Astrocyte (in vitro differentiated cells and primary cell): ENCODE measurements at places on chromosomes 4 and X.

DNA sequence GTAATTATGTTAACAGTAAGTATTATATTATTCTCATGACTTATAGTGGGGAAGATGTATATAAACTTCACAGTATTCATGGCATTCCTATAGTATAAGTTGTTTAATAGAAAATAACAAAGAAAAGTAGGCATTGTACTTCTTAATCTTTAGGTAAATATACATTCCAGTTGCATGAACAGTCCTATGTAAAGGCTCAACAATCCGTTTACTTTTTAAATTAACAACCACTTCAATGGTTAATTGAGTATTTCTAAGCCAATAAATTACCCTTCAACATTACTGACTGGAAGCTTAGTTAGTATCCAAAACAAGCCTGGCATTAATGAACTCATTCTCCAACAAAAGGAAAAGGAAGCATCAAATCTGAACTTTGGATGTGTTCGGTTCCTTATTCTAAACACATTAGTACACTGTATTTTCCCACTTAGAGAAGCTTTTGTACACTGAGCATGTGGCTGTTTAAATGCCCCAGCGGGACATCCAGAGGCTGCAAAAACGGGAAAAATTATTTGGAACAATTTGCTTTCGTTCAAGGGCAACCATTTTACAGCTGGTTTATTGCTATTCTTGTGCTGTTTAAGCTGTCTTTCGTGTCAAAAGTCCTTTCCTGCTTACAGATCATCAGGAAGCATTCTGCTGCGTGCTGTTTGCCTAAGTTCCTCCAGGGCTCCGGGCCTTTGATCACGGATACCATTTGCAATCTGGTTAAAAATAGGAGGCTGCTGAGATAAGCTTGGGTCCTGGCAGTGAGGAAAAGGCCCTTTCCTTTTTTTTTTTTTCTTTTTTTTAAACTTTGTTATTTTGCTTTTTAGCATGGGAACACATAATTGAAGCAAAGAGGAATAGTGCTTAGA, 460.3 kb downstream of the SPRY1 start:
- DNase-seq: peak; percentile 40

DNA sequence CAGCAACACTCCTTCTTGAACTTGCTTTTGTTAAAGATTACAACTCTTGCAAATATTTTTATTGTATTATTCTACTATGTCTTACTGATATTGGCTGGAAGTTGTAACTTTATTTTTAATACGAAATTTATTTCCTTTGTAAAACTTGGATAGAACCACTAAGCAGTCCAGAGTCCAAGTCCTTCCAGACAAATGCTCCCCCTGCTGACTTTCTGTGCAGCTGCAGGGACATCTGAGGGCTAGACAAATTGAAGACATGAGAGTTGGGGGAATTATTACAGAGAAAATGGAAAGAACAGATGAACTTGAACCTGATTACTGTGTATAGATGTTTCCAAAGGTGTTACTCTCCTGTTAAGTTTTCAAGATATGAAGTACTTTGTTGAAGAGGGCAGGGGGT, 238.8 kb downstream of the GRIA3 start:
- no peak for DNase-seq

DNA sequence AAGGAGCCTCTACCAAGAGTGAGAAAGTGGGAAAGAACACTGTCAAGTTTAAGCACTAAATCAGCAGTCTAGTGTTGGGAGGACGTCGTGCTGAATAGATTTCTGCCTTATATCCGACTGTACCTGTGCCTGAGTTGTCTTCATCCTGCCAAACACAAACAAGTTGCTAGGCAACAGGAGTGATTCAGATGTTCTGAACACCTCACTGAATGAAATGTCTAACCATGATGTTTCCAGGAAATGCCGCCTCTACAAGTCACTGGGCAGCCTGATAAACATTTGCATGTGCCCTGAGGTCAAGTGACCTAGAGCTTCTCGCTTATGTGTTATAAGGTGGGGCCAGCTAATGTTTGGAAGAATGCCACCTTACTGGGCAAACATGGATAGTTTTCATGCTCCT, 37.9 kb downstream of the SGMS2 start:
- DNase-seq: peak; percentile 55

GRCh38 chr4:140866492-140867005, 110.4 kb upstream of the TBC1D9 start:
- DNase-seq: peak; percentile 18

- DNase-seq: no peak
Measured at GRCh38 chr4:62320612-62321011, 1120.5 kb downstream of the ADGRL3 start.

DNA sequence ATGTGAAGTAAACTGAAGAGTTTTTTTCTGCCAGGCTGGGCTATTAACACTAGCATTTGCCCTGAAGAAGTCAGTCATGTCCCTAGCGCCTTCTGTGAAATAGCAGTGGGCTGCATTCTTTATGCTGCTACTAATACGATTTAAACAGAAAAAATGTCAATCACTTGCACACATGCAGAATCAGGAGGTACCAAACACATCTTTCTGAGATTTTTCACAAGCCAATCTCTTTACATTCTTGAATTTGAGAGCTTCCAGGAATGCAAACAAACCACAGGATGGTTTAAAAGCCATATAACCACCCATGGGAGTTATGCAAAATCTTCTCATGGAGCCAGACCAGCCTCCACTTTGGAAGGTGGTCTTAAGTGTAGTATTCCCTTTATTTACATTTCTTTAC, 220.1 kb downstream of the IQCM start:
- peak; percentile 55 for DNase-seq

GRCh38 chr4:141759796-141760425, 123.5 kb downstream of the IL15 start:
- DNase-seq: peak; percentile 91

- DNase-seq: peak; percentile 39
Measured at GRCh38 chrX:152245213-152245612, 106.8 kb upstream of the MAGEA10 start.

DNA sequence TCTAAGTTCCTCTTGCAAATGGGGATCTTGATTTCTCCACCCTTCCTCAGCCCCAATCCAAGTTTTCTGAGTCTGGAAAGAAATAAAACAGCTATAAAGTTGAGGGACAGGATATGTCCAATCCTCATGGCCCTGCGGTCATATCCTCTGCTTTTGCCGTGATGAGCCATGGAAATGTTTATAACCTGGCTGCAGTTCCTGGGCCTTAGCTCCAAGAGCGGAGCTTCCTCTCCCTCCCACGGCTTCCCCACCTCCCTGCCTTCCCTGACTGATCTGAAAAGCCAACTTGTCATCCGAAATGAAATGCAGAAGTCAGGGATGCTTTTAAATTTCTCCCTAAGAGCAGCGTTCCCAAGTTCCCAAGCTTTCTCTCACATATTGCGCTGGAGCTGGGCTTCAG, 221.5 kb upstream of the SFRP2 start:
- DNase-seq: no peak

GRCh38 chr4:81505726-81506125, 34.0 kb upstream of the RASGEF1B start:
- no peak for DNase-seq

DNA sequence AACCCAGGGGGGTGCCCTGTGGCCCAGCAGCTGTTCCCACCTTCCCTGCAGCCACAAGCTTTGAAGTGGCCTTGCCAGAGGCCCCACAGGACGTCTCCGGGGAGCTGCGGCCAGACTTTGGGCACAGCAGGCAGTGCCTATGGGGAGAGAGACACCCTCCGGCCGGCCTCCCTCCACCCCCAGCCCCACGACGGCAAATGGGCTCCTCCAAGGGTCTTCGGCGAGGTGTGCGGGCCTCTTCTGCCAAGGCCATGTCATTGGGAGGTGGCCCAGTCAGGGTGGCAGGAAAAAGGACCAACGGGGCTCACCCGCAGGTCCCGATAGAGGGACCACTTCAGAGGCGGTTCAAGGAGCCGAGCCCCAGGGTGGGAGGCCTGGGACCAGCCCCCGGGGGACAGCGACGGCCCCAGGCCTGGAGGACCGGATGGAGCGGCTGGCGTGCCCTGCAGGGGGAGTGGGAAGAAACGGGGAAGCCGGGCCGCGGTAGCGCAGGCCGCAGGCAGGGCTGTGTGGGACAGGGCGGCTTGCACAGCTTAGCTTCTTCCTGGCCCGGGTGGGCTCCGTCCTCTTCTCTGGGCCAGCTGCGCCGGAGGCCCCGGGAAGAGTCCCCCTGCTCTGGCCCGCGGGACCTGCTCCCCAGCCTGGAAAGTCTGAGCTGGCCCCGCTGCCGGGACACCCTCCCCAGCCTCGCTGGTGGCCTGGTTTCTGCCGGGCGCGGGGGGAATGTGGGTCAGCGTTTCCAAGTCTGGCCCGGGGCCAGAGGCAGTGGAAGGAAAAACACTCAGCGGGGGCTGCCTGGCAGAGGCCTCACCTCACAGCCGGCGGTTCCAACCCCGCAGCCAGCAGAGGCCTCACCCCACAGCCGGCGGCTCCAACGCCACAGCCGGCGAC, 21.9 kb upstream of the SPON2 start:
- DNase-seq: no peak

- DNase-seq: peak; percentile 79
Measured at GRCh38 chr4:177400030-177400429, 42.2 kb downstream of the AGA start.

GRCh38 chr4:3462321-3462789, 751 bp upstream of the DOK7 start:
- DNase-seq: no peak

DNA sequence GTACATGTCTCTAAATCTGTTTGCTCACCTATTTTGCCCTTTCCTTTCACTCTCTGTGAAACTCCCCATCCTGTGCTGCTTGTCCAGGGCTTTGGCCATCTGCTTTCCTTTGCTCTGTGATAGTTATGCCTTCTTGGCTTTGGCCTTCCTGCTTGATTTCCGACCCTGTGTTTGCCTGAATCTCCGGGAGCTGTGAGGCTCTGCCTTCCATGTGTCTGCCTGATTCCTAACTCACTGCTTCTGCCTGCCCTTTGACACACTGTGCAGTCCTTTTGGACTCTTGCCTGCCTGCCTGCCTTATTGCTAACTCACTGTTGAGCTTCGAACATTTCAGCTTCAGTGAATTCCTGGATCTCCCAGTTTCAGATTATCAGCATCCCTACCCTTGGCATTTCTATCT, 143.1 kb downstream of the C4orf33 start:
- no peak for DNase-seq

DNA sequence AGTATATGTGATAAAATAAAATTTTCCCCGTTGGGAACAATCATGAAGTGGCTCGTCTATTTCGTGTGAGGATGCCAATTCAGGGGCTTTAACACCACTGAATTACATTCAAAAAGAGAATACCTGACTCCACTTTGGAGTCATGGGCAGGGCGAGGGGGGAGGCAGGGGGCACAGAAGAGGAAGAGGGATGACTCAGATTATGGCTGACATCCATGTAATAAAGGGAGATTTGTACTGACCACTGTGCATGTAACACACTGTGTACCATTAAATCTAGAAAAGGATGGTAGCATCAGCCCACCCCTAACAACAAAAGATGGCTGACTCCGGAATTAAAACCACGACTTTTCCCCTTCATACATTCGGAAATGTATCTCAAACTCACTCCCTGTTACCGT, 1.3 kb downstream of the SLC9A7 start:
- no peak for DNase-seq

- DNase-seq: peak; percentile 36
Measured at GRCh38 chr4:176539785-176540175, 220.0 kb downstream of the SPCS3 start.

- no peak for DNase-seq
Measured at GRCh38 chr4:161892951-161893350, 270.8 kb downstream of the FSTL5 start.

DNA sequence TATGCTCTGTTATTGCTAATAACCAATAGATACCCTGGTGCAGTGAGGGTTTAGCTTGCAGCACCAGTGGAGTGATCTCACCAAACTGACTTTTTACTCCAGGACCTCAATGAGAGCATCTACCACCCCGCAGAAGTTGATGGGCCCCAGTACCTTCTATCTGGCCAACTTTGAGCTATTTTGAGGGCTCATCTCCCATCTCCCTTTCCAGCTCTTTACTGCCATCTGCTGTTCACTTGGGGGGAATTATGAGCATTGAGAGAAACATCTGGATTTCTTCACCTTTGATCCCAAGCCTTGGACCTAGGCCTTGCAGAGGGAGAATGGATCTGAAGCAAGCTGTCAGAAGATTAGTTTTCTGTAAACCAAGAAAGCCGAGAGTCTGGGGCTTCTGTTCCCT, 143.6 kb downstream of the TMEM164 start:
- no peak for DNase-seq

DNA sequence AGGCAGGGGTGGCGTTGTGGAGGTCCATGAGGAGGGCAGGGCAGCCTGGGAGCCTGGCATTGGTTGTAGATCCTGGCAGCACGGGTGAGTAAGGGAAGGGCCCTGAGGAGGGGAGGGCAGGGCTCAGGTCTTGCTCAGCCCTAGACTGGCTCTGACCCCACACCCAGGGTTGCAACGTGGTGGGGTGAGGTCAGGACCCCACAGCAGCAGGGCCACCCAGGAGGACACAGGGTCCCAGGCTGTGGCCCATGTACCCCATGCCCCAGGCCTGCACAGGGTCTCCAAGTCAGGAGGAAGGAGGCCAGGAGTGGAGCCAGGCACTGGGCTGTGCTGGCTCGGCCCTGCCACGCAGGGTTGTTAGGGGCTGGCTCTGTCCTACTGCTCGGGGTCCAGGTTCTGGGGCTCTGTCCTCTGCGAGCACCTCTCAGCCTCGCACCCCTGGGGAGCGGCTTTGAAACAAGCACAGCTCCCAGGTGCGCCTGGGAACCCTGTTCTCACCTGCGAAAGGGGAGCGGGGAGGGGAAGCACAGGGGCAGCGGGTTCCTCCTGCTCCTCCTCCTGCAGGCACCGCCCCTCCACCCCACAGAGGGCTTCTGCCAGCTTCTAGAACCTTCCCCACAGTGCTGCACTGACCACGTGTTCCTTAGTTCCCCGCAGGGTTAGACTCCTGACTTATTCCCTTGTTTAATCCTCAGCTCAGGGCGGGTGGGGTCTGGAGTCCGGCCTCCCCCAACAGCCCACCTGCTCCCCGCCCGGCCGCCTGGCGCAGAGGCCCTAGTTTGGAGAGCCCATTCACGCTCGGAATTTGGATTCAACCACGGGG, 20.4 kb downstream of the MSANTD1 start:
- no peak for DNase-seq

DNA sequence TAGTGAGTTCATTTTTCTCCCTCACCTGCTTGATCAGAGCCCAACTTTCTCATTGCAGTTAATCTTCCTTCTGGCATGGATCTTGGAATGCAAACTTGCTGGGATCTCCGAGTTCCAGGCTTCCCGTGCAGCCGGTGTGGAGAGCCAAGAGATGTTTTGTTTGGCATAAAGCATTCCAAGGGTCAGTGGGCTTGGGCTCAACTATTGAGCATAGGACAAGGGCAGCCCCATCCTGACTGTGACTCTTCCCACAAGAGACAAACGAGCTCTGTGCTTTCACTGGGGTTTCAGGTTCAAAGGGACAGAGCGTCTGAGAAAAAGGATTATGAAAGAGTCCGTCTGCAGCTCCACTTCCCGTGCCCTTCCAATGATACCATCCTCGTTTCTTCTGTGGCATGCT, 10.5 kb downstream of the TLR7 start:
- no peak for DNase-seq
